ENCODE measurements at places on chromosomes 3 and 15.

DNA sequence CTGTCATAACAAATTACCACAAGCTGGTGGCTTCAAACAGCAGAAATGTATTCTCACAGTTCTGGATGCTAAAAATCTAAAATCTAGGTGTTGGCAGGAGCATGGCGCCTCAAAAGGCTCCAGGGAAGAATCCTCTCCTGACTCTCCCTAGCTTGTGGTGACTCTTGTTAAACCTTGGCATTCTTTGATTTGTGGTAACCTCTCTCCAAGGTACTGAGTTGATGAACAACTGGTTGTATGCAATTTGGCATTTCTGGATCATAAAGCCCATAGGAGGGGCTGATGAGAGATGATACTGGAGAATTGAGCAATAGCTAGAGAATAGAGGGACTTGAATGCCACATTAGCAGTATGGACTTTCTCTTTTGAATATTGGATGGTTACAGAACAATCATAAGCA, 821.8 kb downstream of the TBL1XR1 start:
- DNase-seq: no peak

GRCh38 chr3:23075496-23075895, 127.6 kb upstream of the UBE2E2 start:
- no peak for DNase-seq

DNA sequence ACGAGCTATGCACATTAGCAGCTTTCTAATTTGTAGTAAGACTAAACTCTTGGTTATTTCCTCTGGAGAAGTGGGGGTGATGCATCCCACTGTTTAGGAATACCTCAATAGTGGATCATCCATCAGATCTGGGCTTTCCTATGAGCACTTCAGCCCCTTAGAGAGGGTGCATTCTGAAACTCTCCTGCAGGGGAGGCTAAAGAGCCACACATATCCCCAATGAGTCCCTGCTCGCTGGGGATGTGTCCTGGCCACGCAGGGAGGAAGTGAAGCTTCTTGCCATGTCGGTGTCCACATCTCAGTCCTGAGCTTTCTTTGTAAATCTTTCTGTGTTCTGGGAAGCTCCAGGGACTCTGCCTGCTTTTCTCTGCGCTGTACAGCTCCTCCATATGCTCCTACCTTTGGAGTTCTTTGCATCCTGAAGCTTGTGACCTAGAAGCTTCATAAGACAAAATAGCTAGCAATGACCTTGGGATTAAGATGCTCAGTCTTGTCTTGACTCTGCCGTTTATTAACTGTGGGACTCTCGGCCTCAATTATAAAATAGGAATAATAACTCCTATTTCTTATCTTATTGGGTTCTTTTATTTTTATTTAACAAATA, 28.3 kb upstream of the MASP1 start:
- peak; percentile 75 for DNase-seq

- DNase-seq: no peak
Measured at GRCh38 chr3:149589332-149589731, 68.5 kb downstream of the WWTR1 start.

GRCh38 chr3:54577313-54577712, 350.5 kb downstream of the LRTM1 start:
- DNase-seq: no peak

- no peak for DNase-seq
Measured at GRCh38 chr3:114686621-114687020, 392.8 kb downstream of the TIGIT start.

- no peak for DNase-seq
Measured at GRCh38 chr3:63467392-63467791, 185.1 kb upstream of the SNTN start.

GRCh38 chr3:39327053-39327745, 2.3 kb upstream of the CCR8 start:
- DNase-seq: no peak

GRCh38 chr3:172289583-172289982, 158.7 kb downstream of the GHSR start:
- DNase-seq: peak; percentile 78

- no peak for DNase-seq
Measured at GRCh38 chr3:41690766-41691563, 270.9 kb downstream of the ULK4 start.

GRCh38 chr3:123396171-123397049, 52.5 kb downstream of the ADCY5 start:
- peak; percentile 6 for DNase-seq

DNA sequence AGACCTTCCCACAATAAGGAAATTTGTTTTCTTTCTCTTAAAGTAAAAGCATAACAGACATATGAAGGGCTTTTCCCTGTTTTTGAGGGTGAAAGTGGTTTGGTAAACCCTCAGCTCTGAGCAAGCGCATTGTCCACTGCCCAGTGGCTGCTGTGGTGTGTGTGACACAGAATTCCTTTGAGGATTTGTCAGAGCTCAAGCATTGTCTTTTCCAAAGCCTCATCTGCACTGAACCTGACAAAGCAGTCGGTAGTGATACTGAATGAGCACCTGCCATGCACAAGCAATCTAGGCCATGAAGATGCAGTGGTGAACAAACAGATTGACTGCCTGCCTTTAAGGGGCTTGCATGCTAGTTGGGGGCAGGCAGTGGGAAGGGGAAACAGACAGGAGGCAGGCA, 128.3 kb downstream of the PLCL2 start:
- no peak for DNase-seq

DNA sequence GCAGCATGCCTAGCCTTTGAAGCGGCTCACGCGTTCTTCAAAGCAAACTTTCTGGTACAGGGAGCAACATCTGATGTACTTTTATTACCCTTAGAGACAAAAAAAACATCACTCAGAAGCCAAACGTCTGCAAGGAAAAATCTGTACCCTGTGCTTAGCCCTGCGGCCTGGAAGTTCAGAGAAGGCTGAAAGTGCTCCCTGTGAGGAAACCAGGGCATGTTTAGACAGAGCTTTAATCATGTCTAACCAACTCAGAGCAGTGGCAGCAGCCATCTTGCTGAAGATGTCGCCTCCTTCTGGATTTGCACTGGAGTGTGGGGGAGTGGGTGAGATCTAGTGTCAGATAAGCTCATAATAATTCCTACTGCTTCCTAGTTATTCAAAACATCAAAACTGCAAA, 170.4 kb downstream of the P3H2 start:
- no peak for DNase-seq

DNA sequence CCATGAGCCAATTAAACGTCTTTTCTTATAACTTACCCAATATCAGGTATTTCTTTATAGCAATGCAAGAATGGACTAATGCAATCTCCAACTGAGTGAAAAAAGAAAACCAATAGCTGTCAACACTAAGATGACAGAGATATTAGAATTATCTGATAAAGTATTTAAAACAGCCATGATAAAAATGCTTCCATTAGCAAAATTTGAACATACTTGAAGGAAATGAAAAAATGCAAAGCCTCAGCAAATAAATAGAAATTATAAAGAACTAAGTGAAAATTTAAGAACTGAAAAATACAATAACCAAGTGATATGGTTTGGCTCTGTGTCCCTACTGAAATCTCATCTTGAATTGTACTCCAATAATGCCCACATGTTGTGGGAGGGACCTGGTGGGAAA, 99.6 kb downstream of the BOC start:
- no peak for DNase-seq

DNA sequence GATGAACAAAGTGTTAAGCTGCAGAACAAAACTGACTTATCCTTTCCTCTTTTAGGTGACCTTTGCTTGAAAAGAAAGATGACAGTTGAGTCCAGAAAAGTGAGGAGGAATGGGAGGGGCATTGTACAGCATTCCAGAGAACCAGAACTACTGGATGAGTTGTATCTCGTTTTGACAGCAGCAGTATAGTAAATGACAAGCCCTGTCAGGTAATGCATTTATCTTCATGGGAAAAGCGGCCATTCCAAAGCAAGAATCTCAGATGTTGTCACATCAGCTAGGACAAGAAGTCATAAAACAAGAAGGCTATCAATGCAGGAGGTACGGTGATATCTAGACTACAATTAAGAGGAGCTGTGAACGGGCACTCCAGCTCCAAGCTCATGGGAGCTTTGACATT, 421.5 kb downstream of the MAGI1 start:
- no peak for DNase-seq

- peak; percentile 49 for DNase-seq
Measured at GRCh38 chr3:10467904-10468612, 37.3 kb downstream of the ATP2B2 start.

DNA sequence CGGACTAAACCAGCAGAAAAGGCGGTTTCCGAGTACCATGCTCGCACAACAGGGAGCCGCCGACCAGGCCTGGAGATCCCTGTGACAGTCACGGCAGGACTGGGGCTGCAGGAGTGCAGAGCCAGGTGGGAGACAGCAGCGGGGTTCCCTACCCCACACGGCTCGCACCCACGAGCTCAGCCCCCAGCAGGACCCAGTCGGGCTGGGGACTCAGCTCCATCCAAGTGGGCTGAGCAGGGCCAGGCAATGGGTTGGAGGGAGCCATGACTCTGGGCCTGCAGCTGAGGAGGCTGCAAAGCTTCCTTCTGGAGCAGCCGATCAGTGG, 15.8 kb downstream of the XXYLT1 start:
- DNase-seq: peak; percentile 63

DNA sequence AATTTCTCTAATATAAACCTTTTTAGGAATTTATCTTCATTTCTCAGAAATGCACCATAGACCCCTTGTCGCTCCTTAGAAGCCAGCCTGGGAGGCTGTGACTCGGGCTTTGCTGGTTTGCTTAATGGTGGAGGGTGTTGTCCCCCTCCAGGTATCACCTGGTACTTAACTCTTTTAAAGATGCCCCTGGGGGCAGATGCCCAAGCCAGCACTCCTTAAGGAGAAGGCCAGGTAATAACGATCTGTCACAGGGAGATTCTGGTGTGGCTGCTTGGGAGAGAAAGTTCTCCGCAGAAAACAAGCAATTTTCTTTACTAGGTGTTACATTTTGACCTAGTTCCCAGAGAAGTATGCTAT, 22.3 kb downstream of the EHD4 start:
- no peak for DNase-seq

- DNase-seq: no peak
Measured at GRCh38 chr3:33237439-33237838, 18.8 kb upstream of the SUSD5 start.

GRCh38 chr3:62873451-62873760, 1.8 kb downstream of the CADPS start:
- DNase-seq: no peak

DNA sequence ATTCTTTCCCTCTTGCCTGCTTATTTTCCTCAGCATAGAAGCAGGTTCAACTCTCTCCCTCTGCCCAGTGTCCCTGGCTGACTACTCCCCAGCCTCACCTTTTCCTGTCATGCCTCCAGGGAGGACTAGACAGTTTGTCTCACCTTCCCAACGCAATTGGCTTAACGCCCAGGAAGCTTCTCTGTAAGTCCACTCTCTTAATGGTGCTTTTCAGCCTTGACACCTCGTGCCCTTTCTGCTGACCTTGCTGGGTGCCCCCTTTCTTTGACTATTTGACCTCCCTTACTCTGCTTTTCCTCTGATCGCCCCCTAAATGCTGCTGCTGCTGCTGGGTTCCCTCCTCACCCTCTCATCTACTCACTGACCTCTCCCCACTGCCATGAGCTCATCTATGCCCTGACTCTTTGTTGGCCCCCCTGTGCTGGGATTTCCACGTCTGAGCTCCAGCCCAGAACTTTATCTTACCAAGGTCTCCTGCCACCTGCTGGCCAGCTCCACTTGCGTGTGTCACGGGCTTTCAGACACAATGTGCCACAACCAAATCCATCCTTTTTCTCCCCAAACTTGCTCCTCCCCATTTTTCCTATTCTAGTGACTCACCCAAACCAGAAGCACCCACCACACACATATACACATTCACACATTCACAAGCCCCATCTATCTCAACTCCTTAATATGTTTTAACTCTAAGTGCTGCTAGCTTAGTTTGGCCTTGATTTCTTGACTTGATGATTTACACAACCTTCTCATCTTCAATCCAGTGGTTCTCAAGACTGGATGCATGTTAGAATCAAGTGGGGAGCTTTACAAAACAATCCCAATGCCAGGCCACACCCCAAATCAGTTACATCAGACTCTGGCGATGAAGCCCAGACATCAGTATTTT, 16.6 kb downstream of the EPB42 start:
- no peak for DNase-seq

- peak; percentile 86 for DNase-seq
Measured at GRCh38 chr3:194058189-194058571, 77.8 kb upstream of the HES1 start.

DNA sequence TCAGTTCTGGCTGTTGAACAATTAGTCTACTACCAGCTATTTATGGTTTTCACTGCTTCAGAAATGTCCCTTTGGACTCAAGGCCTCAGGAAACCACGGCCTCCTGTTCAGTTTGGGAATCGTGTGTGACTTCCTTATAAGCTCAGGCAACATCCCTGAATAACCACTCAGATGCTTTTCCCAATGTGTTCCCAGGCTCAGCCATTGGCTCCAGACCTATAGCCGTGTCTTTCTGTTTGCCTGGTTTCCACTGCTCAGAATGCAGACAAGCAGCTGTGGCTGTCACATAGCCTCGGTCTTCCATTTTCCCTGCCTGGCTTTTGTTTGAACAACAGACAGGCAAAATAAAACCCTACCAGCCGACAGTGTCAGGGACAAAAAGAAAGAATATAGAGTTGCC, 63.2 kb upstream of the ATP2B2 start:
- no peak for DNase-seq

DNA sequence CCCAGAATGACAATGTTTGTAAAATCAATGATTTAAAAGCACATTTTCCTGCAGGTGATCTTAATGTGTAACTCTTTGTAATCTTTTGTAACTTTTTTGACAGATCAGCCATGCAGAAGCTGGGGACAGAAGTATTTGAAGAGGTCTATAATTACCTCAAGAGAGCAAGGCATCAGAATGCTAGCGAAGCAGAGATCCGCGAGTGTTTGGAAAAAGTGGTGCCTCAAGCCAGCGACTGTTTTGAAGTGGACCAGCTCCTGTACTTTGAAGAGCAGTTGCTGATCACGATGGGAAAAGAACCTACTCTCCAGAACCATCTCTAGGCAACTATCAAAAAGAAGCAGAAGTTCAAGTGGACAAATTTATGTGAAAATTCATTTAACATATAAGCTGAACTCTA, 32.1 kb upstream of the NUDT16 start:
- no peak for DNase-seq

- DNase-seq: no peak
Measured at GRCh38 chr15:58684751-58685150, 64.8 kb downstream of the ADAM10 start.

DNA sequence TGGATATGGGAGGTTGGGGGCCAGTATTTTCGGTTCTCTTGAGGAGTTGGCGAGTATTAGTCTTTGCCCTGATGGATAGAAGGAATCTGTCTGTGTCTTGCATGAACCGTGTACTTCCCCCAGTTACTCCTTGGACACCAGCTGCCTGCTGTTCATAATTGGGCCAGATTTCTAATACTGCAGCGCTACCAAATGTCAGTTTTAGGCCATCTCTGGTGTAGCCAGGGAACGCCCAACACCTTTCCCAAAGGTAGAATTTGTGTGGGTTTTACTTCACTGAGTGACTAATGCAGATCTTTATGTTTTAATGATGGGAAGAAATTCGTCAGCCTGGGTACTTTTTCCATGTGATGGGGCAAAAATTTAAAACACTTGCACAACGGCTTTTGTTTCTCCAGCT, 18.4 kb downstream of the FLNB start:
- DNase-seq: no peak
